ENCODE measurements at places on chromosomes 2 and 18. TPM values are rescaled to one million over a fixed set of nuclear protein-coding genes. Genes with fewer than 3 reads are reported as not detected.

DNA sequence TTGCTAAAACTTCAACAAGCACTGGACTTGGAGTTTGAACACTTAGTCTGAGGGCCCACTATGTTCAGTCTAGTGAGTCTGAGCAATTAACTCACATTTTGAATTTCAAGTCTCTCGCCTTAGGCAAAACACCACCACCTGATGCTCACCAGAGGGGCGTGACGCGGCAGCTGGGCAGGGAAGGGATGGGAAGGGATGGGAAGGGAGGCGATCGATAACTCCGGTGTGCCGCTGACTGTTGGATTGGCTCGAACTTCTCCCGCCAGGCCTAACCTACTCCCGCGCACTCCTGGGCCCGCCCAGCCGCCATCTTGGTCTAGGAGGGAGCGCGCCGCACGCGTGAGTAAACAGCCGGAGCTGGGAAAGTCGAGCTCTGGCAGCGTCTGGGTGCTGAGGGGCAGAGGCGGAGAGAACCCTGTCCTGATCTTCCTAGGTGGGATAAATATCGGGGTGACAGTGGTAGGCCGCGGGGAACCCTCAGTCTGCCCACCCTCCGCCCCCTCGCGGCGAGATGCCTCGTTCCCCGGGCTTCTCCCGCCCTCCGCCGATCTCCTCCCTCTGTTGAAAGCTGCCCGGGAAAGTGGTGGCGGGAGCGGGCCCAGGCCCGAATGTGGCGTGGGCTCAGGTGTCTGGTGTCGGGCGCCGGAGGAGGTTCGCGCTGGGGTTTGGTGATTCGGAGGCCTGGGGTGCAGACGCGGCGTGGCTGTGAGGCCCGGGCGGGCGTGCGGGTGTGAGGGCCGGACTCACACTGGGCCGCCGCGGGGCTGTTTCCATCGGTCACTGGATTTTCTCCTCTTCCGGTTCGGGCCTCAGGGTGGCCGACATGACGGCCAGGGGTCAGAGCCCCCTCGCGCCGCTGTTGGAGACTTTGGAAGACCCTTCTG lies at the start of gene RIF1:
Gene RIF1 (plus strand): TSS at position 302 of the 884 bp plus-strand sequence. CDS start 522 bp downstream, at position 824.
- peak within 1 kb of the TSS; percentile 90 for H3K4me3 ChIP-seq
- H3K27ac ChIP-seq = peak within 1 kb of the TSS; percentile 83
- peaks cover 24% of the 10 kb centered on the region for H3K4me1 ChIP-seq
- H3K27me3 ChIP-seq = no peaks in the 10 kb centered on the region
- H3K36me3 ChIP-seq = peaks cover 28% of the 10 kb centered on the region

The NXPH2 gene
- not detected for total RNA-seq

- no peak overlapping the region for H3K27ac ChIP-seq
- H3K4me3 ChIP-seq = no peak overlapping the region
- peaks cover 48% of the 10 kb centered on the region for H3K27me3 ChIP-seq
- peak; percentile 41 for DNase-seq
These were observed 175.5 kb downstream of the AGAP1 start for GRCh38 chr2:235669269-235669831.

DNA sequence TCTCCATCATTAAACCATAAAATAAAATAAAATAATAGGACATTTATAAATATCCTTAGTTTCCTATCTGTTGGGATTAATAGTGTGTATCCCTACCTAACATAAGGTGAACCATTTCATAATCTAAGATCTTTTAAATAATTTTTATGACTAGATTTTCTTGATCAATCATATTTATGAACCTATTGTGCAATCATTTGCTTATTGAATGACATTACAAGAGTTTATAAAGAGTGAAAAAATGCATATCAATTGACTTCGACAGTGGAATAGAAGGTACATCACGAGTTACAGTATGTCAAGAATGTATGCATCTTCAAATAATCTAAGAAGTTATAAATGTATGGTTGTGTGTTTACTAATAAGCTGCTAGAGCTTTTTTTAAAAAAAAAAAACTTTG lies 1554.8 kb upstream of the TMEFF2 start:
- no peak for DNase-seq
- H3K36me3 ChIP-seq = no peaks in the 10 kb centered on the region
- H3K4me3 ChIP-seq = no peak overlapping the region
- no peak overlapping the region for H3K27ac ChIP-seq

DNA sequence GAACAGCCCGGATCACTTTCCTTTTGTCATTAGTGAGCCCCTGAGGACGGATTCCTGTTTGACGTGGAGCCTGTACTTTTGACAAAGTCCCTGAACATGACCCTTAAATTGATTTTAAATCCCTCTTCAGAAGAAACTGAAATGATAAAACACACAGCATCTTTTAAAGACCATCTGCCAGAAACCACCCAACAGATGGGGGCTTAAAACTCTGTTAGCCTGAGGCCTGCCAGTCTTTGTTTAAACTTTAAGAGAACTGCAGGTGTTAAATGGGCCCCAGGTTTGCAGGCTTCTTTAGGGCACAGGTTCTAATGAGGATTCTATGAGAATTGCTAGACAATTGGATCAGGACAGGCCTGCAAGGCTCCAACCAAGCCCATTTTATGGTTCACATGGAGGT lies 177.9 kb downstream of the ALK start:
- H3K27ac ChIP-seq = no peak overlapping the region
- no peaks in the 10 kb centered on the region for H3K36me3 ChIP-seq

- H3K4me1 ChIP-seq = peaks cover 71% of the 10 kb centered on the region
- H3K36me3 ChIP-seq = peaks cover 10% of the 10 kb centered on the region
- DNase-seq = no peak
- H3K4me3 ChIP-seq = no peak overlapping the region
- no peak overlapping the region for H3K27ac ChIP-seq
These were observed 95.0 kb upstream of the STK17B start for GRCh38 chr2:196266351-196266750.

DNA sequence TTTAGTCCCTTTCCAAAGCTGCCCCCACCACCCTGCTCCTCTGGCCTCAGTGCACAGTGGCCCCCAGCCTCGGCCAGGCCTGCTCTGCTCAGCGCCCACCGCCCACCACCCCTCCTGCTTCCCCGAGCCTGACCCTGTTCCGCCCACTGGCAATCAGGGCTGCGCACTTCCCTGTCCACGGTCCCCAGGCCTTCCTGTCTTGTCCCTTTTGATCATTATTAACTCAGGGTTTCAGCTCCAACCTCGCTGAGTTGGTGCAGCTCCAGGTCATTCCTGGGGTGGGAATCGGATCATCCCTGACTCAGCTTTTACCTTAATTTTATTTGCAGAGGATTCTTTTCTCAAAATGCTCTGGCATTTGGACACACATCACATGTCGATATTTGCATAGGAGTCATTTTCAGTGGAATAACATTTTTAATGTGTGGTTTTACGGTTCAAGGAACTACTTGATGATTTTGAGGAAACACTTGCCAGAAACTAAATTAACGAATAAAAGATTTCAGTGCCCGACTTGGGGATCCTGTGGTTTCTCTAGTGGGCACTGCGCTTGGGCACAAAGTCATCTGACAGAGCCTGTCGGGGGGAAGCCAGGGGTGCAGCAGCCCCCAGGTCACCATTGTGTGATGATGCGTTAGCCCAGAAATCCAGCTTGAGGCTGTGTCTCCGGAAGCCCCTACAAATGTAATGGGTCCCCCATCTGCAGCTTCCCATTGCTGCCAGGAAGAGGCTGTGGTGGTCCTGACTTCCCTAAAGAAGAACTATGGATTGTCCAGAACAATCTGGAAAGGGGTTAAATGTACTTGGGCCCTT lies 1.0 kb upstream of the ESPNL start:
- no peaks in the 10 kb centered on the region for H3K4me1 ChIP-seq
- H3K27ac ChIP-seq = peak overlapping the region; percentile 51
- H3K27me3 ChIP-seq = no peaks in the 10 kb centered on the region
- DNase-seq = peak; percentile 5

GRCh38 chr2:16287831-16288230 lies 347.5 kb downstream of the MYCN start:
- H3K4me1 ChIP-seq = no peaks in the 10 kb centered on the region
- no peak overlapping the region for H3K4me3 ChIP-seq
- peaks cover 3% of the 10 kb centered on the region for H3K27me3 ChIP-seq
- H3K27ac ChIP-seq = no peak overlapping the region

DNA sequence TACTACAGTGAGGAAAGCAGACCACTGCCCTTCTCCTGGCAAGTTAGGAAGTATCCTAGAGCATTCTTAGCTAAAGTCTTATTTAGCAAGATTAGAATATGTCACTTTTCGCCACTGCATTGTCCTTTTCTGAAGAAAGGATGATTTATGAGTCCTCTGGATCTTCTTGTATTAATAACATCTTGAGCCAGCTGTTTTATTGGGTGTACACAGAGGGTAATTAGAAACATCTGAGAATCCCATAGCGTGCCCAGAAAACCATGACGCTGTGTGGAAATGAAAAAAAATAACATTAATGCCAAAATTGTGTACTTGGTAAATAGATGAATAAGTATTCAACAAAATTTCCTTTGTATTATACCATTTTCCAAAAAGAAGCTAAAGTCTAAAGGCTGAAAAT lies 198.7 kb downstream of the LTBP1 start:
- peaks cover 2% of the 10 kb centered on the region for H3K27me3 ChIP-seq
- H3K27ac ChIP-seq = no peak overlapping the region
- no peaks in the 10 kb centered on the region for H3K36me3 ChIP-seq
- no peak for DNase-seq
- H3K4me3 ChIP-seq = no peak overlapping the region

DNA sequence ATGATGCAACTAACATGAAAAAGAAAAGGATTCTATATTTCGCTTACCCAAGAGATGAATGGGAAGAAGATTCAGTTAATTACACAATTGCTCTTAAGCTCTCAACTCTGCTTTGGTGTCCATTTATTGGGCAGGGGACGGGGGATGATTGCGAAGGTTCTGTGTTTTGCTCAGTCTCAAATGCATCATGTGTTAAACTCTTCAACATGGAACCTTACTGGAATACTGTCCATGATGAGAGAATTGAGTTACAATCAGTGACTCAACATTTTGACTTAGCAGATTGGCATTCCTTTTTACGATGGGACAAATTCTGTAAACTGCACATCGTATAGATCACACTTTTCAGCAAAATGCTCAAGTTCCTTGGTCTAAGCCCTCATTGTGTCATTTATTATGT lies 135.6 kb downstream of the RBMS1 start:
- H3K4me1 ChIP-seq = peaks cover 57% of the 10 kb centered on the region
- no peak for DNase-seq
- H3K36me3 ChIP-seq = peaks cover 22% of the 10 kb centered on the region
- no peak overlapping the region for H3K4me3 ChIP-seq

DNA sequence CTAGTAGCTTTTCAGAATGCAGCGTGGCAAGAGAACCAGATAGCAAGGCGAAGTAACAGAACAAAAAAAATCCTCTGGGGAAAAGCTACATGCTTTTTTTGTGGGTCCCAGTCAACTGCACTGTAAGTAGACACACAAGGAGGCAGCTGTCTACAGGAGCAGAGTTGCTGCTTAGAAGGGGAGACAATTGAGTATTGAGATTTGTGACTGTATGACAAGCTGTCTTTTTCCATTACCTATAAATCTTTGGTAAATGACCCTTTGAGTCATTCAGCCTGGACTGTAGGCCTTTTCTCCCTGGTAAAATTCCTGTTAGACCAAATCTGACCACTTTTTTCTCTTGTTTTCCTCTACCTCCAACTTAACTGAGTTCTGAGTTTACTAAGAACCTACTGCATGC lies 144.1 kb upstream of the FOSL2 start:
- no peak overlapping the region for H3K4me3 ChIP-seq
- H3K36me3 ChIP-seq = peaks cover 13% of the 10 kb centered on the region
- H3K27ac ChIP-seq = no peak overlapping the region

The PAX8 gene
- total RNA-seq = 2.6 TPM

DNA sequence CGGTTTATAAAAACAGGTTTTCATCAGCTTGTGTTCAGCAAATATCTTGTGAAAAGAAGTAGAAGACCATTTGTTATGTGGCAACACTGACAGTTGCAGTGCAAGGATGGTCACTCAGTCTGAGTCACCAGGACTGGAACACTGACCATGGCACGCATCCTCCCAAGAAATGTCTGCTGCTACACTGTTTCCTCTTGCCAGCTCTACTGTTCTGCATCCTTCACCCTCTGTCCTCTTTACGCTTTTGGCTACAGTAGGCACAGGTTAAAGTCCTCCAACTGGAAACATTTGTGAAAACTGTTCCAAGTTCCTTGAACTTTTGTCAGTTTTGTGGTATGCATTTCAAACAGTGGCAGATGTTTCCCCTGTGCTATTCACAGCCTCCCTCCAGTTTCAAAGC lies 39.4 kb downstream of the OSR1 start:
- H3K27me3 ChIP-seq = no peaks in the 10 kb centered on the region
- no peak for DNase-seq
- no peak overlapping the region for H3K27ac ChIP-seq

The CYS1 gene
- 0.07 TPM for total RNA-seq

DNA sequence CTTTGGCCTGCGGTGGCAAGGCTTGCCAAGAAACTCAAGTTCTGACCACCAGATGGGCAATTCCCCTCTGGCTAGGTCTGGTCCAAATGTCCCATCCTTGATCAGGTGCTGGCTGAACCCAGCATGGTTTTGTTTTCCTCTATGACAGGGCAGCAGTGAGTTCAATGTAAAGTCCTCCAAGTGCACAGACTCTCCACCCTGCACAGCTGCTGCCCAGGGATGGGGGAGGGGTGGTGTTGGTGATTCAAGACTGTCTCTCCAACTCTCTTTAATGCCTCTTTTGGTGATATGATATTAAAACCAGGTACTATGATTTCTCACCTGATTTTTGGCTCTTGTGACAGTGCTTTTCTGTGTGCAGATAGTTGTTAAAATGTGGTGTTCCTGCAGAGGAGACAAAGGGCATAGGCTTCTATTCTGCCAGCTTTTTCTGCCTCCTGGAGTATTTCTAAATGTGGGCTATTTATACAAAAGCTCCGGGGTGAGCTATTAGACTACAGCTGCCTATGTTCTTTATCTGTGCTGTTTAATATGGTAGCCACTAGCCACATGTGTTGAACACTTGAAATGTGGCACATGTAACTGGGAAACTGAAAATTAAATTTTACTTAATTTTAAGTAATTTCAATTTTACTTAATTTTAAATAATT lies 64.0 kb upstream of the STK39 start:
- peaks cover 3% of the 10 kb centered on the region for H3K36me3 ChIP-seq
- H3K4me3 ChIP-seq = no peak overlapping the region
- H3K27ac ChIP-seq = no peak overlapping the region
- DNase-seq = no peak

DNA sequence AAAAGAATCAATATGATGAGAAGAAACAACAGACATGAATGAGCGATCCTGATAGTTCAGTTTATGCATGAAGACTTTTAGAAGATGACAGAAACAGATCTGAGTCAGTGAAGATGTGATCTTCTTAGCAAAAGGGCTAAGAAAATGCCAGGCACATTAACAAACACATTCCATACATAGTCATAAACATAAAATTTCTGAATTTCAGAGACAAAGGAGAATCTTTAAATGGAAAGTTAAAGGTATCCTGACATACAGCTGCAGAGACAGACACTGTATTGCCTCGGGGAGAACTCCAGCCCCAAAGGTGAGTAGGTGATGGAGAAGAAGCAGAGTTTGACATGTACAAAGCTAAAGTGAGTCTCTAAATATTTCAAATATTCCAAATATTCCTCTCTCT lies 40.6 kb upstream of the FN1 start:
- peaks cover 3% of the 10 kb centered on the region for H3K27me3 ChIP-seq
- H3K27ac ChIP-seq = no peak overlapping the region
- H3K4me3 ChIP-seq = no peak overlapping the region
- no peak for DNase-seq
- no peaks in the 10 kb centered on the region for H3K4me1 ChIP-seq

- H3K27me3 ChIP-seq = peaks cover 82% of the 10 kb centered on the region
- peaks cover 4% of the 10 kb centered on the region for H3K36me3 ChIP-seq
- H3K4me1 ChIP-seq = peaks cover 10% of the 10 kb centered on the region
- no peak within 1 kb of the TSS for H3K27ac ChIP-seq
These were observed at the start of gene HOXD9 for GRCh38 chr2:176122683-176123410. Gene HOXD9 (plus strand): TSS chr2:176122719. CDS start chr2:176122769, 50 bp downstream.

The CBLN2 gene
- total RNA-seq = not detected

All from activated CD4-positive, alpha-beta memory T cell treated with anti-CD3 and anti-CD28 coated beads for 36 hours (primary cell).